ENCODE measurements at places on chromosomes 1 and 21.

- DNase-seq = peak; percentile 86
These were observed 9.2 kb downstream of the ABCG1 start for GRCh38 chr21:42227909-42228708.

DNA sequence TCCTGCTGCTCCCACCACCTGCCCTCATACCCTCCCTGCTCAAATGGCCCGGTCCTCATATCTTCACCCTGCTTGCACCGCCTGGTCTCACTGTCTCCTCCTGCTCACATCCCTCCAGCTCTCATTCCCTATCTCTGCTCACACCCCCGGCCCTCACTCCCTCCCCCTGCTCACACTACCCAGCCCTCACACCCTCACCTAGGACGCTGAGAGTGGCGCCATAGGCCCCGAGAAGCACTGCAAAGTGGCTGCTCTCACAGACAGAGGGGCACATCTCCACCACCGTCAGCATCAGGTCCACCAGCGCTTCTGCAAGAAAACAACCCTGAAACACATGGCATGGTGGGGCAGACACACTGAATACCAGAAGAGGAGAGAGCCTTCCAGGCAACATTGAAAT is 38.6 kb downstream of the MRAP start:
- DNase-seq = no peak

GRCh38 chr1:50603274-50604271 is 180.3 kb upstream of the DMRTA2 start:
- no peak for DNase-seq

GRCh38 chr1:44786138-44786840 is 1.7 kb downstream of the BEST4 start:
- peak; percentile 75 for DNase-seq

DNA sequence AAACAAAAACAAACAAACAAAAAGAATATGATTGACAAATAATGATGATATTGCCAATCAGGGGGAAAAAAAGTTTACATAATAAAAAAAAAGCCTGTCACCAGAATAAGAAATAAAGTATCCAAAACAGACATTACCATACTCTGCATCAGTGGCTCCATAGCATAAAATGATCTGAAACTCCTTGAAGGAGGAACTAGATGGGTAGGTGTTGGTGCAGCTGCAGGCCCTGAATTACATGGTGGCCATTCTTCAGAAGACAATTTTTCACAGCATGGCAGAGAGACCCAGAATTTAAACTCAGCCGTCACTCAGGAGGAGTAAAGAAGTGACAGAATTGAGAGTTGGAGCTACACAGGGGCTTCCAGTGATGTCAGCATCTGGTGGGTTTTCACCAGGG is 60.2 kb downstream of the GLUL start:
- no peak for DNase-seq

DNA sequence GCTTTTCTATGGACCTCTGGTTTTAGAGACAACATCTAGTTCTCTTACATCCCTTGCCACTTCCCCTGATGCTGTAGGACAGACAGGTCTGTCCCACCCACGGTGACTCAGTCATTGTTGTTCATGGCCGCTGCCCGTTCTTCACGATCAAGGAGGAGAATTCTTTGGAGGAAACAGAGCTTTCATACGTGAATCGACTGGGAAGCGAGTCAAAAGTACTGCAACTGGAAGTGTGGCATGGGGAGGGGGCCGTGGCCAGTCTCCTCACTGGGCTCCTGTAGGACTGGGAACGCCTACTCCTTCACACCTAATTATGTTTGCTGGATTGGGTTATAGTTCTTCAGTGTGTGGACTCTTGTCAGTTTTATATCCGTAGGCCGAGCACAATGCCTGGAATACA is 4.4 kb upstream of the SLC37A1 start:
- DNase-seq = no peak

DNA sequence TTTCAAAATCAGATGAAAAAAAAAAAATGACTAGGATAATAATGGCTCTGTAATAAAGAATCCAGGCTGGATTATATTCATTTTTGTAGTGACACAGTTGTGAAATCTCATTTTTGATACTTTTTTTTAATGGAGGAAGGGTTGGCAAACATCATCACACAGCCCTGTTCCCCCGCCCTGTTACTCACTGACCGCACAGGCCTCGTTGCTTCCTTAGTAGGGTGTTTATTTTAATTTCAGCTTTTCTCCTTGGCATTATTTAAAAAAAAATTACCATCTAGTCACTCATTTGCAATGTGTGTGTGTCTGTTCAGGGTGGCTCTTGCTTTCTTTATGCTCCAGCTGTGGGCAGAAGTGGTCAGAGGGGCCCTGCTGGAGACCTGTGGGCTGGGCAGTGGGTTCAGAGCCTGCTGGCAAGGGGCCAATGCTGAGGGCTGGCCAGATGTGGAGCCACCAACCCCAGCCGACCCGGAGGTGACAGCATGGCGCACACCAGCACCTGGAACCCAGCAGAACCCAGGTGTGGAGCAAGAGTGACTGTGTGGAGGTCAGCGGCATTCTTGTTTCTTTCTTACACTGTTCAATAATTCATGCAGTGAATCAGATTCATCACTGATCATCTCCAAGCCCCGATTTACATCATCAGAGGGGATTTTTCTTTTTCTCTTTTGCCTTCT is 44.6 kb downstream of the ZSCAN20 start:
- no peak for DNase-seq

GRCh38 chr1:94986783-94987182 is 59.9 kb upstream of the CNN3 start:
- no peak for DNase-seq

DNA sequence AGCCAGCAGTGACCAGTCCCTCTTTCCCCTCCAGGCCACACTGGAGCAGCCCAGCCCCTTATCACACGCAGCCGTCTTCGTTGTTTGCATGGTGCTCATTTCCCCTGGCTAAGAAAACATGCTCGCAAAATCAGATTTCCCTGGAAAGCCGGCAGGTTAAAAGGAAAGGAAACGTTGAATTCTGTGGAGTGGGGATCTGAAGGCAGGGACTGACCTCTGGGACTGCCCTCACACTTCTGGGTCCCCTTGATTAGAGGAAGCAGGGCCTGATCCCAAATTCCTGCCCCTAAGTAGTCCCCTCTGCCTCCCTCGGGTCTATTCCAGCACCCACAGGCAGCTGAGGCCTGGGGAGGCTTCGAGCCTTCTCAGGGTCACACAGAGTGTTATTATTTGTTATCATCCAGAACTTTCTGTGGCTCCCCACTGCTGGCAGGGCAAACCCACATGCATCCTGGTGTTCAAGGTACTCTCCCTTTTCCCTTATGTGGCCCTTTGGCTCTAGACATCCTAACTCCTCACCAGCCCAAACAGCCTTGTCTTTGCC is 125.2 kb upstream of the ZBTB40 start:
- no peak for DNase-seq

Data from stimulated activated CD4-positive, alpha-beta T cell treated with anti-CD3 and anti-CD28 coated beads, TNF-alpha, amount 100 ng/mL, for 1 hour (primary cell).